ENCODE measurements at places on chromosomes 12 and 14. TPM values are rescaled to one million over a fixed set of nuclear protein-coding genes. Genes with fewer than 3 reads are reported as not detected.

DNA sequence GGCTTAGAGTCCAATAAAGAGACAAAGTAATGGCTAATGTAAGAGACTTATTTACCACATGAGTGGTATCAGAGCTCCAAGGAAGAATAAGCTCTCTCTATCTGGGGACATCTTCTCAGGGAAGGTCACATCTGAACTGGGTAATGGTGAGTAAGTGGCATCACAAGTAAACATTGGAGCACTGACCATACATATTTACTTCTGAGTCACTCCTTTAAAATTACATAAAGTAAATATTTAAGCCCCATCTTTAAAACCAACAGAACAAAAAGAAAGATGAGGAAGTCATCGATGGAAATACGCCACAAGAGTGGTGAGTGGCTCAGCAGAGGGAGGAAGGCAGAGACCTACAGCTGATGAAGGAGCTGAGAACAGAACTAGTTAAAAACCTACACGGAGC is 159.9 kb downstream of the DUSP6 start:
- H3K4me3 ChIP-seq = no peak overlapping the region
- H3K4me1 ChIP-seq = no peaks in the 10 kb centered on the region
- no peak for DNase-seq
- H3K36me3 ChIP-seq = peaks cover 2% of the 10 kb centered on the region

GRCh38 chr12:62916632-62917425 is 18.1 kb downstream of the PPM1H start:
- no peaks in the 10 kb centered on the region for H3K27me3 ChIP-seq
- peaks cover 3% of the 10 kb centered on the region for H3K36me3 ChIP-seq
- H3K4me3 ChIP-seq = no peak overlapping the region
- H3K27ac ChIP-seq = no peak overlapping the region
- peaks cover 5% of the 10 kb centered on the region for H3K4me1 ChIP-seq
- DNase-seq = no peak

GRCh38 chr14:87285506-87285905 is 707.5 kb downstream of the GALC start:
- H3K4me1 ChIP-seq = no peaks in the 10 kb centered on the region
- no peak overlapping the region for H3K4me3 ChIP-seq
- DNase-seq = no peak
- H3K27ac ChIP-seq = no peak overlapping the region
- H3K36me3 ChIP-seq = no peaks in the 10 kb centered on the region

DNA sequence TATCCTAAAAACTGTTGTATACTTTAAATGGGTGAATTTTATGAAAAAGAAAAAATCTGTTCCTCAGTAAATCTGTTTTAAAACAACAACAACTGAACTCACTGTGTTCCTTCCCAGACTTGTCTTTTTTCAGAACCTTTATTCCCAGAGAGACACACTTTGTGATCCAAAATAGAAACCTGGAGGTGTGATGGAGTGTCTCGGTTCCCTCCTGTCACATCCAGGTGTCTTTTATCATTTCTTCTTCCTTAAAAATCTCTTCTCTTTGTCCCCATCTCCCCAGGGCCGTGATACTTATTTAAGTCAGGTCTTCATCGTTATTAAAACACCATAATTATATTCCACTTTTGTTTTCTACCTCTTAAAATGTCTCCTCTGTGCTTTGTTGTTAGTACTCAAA is 76.2 kb upstream of the EVL start:
- no peaks in the 10 kb centered on the region for H3K4me1 ChIP-seq
- no peak for DNase-seq
- no peaks in the 10 kb centered on the region for H3K27me3 ChIP-seq
- H3K27ac ChIP-seq = no peak overlapping the region

DNA sequence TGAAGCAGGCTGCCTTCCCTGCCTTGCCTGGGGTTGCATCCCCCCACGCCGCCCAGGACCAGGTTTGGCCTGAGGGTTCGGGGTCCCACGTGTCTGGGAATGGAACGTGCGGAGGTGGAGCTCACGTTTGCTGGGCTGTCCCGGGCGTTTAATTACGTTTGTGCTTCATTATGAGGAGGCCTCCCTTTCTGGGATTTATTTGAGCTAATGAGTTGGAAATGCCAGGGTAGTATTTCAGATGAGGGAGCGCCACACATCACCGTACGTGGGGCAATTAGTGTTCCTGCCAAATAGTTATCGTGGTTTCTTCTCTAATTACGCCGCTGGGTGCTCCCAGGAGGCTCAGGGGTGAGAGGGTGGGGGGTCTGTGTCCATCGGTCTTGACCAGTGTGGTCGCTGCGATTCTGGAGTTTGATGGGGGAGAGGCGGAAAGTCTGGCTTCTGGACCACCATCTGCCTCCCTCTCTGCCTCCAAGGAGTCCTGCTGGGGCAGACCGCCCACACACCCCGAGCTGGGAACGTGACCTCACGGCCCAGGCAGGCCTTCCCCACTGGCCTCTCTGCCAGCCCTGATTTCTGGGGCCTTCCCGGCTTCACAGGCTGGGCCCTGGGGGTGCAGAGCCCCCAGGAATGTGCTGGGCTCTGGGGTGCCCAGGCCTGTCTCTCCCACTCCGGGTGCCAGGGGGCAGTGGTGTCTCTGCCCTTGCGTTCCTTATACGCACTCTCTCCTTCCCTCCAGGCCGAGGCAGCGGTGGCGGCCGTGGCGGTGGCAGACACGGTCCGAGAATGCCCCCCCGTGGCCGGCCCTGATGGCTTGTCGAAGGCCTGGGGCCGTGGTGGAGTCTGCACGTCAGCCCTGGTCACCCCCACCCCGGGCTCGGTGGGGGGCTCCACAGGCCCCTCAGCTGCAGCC is 18.9 kb downstream of the KIF26A start:
- no peak overlapping the region for H3K27ac ChIP-seq
- H3K36me3 ChIP-seq = no peaks in the 10 kb centered on the region
- H3K4me3 ChIP-seq = no peak overlapping the region

The AMDHD1 gene
- 0.41 TPM for total RNA-seq

The TSPAN9 gene
- total RNA-seq = 30.9 TPM
